ENCODE measurements at places on chromosomes 1 and 21.

GRCh38 chr1:37509181-37509580, 5.4 kb downstream of the MEAF6 start:
- DNase-seq, result no peak

DNA sequence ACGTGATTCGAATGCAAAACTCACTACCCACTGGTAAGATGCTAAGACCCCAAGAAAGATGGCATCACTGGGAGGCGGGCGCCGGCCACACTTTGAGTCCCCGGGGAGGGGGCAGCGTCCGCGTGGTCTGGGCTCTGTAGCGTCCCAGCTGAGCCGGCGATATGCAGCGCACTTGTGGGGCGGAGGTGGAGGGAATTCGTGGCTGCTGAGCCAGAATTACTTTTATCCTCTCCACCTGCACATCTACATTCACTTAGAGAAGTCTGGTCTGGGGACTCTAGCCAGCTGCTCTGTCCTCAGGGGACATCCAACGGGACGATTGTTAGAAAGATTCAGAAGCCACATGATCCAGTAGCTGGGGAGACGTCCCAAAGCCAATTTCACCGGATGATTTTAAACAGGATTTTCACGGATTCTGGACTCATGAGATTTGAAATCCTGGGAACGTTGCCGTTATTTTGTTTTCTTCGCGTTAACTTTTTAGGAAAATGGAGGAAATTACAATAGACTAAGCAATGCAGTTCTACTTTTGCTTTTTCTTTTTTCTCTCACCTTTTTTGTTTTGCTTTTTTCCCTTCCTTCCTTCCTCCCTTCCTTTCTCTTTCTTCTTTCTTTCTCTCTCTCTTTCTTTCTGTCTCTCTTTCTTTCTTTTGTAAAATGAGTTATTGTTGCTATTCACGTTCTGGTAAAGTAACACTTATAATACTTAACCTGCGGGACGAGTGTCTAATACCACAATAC, 1.3 kb downstream of the JAM2 start:
- no peak for DNase-seq

DNA sequence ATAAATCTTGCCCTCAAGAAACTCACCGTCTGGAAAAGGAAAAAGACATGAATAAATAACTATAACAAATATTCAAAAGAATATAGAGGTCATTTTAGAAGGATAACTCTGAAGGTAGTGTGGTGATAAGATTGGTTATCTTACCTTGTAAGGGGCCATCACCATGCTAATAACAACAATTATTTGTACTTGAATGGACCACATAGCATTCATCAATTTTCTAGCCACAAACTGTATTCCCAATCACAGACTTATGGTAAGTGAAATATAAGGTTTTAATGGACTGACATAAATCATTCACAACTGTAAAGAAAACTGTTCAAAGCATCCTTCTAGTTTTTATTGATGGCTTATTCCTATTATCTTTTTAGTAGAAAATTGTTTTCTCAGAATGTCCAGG, 57.8 kb downstream of the HMCN1 start:
- no peak for DNase-seq

DNA sequence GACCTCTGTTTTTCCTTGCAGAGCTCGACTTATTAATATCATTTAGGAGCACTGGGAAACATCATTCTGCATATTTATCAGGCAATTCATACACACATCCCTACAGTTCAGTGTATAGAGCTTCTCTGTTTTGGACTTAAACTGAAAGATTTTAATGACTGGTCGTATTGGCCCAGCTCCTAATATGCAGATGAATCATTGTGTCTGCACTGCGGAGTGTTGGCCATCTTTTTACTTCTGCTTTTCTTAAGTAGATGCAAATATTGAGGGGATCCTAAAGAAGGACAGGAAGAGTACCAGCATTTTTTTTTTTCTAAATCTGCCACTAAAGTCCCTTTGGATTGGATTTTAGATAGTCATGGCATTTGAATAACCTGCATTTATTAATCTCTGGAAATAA, 154.8 kb downstream of the BACH1 start:
- DNase-seq, result no peak

- DNase-seq, result no peak
Measured at GRCh38 chr1:64209221-64209620, 5.8 kb downstream of the UBE2U start.

DNA sequence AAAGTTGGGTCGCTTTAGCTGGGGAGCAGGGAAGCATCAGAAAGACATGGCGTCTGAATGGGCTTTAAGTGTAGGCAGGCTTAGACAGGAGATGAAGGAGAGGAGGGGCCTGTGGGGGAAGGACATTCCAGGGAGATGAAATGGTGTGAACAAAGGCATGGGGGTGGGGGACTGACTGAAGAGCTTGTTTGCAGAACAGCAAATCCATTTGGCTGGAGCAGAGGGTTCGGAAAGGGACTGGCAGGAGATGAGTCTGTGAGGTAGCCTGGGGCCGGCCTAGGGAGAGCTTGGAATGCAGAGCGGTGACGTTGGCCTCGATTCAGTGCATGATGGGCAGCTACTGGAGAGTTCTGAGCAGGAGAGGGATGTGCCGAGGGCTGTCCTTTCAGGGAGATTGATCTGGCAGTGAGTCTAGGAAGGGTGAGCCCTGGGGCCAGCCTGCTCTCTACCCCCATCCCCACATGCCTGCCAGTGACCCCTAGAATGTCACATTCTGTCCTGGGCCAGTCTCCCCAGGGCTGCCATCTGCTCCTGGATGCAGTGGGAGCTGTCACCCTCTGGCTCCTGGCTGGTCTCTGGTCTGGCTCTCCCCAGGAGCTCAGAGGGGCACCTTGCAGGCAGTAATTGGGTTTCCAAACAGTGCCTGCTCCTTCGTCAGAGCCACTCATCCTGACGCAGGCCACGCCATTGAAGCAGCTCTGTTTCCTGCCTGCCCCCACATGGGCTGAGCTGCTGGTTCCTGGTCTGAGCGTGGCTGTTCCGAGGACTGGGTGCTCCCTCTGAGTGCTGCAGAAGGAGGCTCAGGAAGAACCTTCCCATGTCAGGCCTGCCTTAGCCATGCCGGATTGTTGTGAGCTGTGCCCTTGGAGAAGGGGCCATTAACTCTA, 22.3 kb upstream of the TMEM222 start:
- DNase-seq, result no peak

DNA sequence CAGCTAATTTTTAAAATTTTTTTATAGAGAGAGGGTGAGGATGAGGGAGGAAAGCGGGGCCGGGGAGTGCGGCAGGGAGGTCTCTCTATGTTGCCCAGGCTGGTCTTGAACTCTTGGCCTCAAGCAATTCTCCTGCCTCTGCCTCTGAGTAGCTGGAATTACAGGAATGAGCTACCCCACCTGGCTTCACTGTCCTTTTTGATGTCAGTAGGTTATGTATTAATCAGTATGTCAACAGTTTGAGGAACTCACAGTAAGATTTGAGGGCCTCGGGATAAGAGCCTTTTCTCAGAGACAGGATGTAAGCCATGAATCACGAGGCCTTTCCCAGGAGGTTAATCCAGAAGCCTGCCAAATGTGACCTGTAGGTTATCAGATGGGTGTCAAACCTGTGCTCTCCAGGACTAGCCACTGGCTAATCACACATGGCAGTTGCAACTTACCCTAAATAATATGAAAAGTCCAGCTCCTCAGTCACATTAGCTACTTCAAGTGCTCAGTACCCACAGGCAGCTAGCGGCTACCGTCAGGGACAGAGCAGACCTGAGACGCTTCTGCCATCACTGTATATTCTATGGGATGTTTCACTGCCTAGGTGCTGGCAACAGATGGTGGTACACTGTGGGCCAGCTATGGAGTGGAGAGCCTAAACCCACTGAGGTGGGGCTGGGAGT, 33.1 kb downstream of the TRIM67 start:
- DNase-seq, result no peak

- no peak for DNase-seq
Measured at GRCh38 chr1:63557365-63557987, 34.2 kb downstream of the EFCAB7 start.

DNA sequence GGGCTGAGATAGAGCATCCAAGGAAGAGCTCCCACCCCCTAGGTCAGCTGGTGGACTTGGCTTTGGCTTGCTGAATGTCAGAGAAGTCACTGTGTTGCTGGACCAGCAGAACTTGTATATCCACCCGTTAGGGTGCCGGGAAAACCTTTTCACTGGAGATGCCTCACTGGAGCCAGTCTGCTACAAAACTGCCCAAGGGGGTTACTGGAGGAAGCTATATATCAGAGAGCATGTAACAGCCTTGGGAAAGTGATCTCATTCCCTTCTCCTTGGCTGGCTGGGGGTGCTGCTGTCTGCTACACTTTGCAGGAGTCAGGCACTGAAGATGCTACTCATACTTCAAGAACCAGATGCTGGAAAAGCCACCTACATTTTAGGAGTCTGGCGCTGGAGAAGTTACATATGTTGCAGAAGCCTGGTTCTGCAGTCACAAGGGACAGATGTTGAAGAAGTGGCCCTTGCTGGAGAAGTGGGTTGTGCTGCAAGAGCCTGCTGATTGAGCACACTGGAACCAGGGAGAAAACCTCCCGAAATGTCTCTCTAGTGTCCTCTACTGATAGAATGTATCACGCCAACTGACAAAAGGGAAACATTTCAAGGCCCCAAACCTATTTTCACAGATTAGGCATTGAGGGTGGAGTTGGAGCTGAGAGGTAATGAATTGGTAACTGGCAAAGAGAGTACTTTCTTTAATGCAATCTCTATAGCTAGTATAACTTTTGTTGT, 250.6 kb downstream of the SPATA17 start:
- no peak for DNase-seq

GRCh38 chr21:42231756-42232155, 12.8 kb downstream of the ABCG1 start:
- no peak for DNase-seq

DNA sequence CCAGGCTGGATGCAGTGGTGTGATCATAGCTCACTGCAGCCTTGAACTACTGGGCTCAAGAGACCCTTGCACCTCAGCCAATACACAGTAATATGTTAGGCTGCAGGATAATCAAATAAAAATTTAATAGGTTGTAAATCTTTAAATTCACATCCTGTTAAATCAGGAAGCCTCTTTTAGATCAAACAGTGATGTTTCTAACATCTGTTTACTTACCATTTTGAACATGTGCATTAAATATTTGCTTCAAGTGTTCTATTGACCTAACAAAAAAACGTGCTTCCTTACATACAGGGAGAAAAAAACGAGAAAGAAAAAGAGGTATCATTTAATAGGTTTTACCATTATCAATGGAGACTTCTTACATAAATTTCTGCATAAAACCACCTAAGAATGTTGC, 70.6 kb downstream of the IARS2 start:
- DNase-seq, result no peak

- DNase-seq, result no peak
Measured at GRCh38 chr1:243507001-243507671, 251.3 kb downstream of the SDCCAG8 start.

- DNase-seq, result no peak
Measured at GRCh38 chr1:3885611-3886010, 14.5 kb downstream of the C1orf174 start.

GRCh38 chr21:42496839-42497202, 797 bp upstream of the RSPH1 start:
- DNase-seq, result no peak

DNA sequence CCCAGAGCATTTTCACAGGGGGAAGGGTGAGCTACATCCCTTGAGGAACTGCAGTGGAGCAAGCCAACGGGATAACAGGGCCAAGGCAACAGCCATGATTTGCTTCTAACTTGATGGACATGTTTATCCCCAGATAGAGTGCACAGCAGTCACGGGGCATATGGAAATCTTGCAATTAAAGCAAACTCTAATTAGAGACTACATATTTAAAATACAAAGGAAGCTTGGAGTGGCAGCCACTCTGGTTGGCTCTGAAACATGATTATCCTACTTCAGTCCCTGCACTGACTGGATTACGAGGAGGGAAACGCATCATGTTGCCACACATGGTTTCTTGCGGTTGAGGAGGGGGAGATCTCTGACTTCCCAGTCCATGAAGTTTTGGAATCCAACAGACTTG, 60.8 kb downstream of the BEND5 start:
- no peak for DNase-seq

DNA sequence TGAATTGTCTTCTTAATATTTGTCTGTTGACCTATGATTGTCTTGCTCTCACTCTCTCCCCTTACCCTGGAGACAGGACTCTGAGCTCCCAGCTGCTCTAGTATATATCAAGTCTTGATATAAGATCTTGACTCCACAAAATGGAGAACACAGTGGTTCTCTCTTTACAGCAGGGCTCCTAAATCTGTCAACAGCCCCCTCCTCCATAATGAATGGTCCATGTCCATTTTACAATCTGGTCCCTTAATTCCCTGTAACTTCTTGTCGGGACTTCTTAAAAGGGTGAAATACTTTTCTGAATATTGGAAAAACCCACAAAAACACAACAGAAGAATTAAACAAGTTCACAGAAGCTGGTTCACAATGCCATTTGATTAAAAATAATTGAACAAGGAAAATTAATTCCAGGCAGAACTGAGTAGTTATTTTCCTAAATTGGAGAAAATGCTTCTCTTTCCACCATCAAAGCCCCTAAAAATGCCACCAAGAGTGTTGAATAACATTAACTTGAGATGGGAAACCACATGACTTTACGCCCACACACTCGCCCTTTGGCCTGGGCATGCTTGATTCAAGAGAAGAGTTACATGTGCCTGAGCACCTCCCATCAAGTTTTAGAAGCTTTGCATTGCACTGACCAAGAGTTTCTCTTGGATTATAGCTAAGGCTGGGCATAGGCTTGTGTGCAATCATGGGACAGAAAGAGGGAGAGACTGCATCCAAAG, 109.8 kb downstream of the TOMM20 start:
- DNase-seq, result no peak

DNA sequence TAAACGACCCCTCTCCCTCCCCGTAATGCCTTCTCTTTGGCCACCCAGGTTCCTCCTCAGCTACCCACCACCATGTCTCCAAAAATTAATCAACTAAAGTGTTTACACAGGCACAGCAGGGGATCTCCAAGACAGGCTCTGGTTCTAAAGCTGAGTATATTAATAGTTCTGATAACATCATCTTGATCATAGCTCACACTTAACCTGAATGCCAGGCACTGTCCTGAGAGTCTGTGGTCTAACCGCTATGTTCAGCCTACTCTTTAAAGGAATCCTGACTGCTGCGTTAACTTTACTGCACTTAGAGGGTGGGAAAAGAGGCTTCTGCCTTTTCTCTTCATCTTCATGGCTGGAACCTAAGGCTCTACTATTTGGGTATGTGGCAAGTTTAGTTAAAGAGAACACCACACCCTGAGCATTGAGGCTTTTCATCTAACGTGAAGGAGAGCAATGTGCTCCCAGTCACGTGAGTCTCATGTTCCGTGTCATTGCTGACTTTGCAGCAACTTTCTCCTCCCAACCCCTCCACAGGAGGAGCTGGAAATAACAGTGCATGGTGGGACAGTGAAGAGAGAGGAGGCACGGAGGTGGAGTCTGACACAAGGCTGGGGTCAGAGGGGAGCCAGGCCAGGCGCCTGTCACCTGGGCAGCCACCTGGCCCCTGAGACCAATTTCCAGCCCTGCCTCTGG, 86.4 kb downstream of the FAM78B start:
- DNase-seq, result no peak
